H54 (cell line): ENCODE measurements at places on chromosomes 2 and 18.

GRCh38 chr18:58887613-58887963, 22.9 kb downstream of the ZNF532 start:
- DNase-seq = no peak

GRCh38 chr2:226623587-226624368, 175.8 kb downstream of the IRS1 start:
- DNase-seq = no peak

- no peak for DNase-seq
Observed at GRCh38 chr18:51890762-51891161, 449.2 kb upstream of the DCC start.

DNA sequence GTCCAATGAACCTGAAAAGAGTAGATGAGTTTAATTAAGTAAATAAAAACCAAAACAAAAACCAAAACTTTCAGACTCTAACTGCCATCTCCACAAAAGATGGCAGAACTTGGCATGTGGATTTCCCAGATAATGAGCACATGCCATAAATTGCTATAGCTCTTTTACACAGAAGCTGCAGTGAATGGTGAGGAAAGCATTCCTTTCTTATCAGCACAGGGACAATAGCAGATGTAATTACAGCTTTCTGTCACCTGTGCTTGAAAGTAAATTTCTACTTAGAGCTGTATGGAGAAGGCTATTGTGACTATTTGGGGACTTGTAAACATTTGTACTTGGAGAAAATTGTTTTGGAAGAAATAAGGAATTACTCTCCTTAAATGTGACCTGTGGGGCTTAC, 378.4 kb downstream of the RPRM start:
- DNase-seq = no peak

GRCh38 chr18:55501579-55501978, 86.4 kb downstream of the TCF4 start:
- DNase-seq = no peak

DNA sequence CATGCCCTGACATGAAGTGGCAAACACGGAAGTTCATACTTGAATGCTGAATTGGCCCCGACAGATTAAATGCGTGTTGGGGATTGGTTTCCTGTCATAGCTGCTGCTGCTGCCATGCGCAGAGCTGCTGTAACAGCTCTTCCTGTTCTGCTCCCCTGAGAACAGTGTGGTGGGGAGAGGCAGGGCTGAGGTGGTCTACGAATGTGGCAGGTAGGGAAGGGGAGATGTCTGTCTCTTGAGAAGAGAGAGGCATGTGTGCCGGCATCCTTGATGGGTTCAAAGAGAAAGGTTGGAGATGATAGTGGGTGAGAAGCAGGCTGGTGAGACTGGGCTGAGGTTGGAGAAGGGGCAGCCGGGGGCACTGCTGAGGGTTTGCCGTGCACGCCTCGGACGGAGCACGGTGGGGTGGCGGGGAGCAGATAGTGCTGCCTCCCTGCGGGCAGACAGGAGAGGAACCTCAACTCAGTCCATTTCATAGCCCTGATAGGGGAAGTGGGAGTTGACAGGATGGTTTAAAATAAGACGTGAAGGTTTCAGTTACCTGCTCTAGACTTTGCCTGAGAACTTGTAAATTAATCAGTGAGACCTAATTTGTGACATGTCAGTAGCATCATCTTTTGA, 46.1 kb downstream of the TMEM185B start:
- DNase-seq = no peak
